ENCODE measurements at places on chromosomes 5 and 9.

- no peak for DNase-seq
These were observed 88.6 kb downstream of the SMIM23 start for GRCh38 chr5:171874234-171874633.

DNA sequence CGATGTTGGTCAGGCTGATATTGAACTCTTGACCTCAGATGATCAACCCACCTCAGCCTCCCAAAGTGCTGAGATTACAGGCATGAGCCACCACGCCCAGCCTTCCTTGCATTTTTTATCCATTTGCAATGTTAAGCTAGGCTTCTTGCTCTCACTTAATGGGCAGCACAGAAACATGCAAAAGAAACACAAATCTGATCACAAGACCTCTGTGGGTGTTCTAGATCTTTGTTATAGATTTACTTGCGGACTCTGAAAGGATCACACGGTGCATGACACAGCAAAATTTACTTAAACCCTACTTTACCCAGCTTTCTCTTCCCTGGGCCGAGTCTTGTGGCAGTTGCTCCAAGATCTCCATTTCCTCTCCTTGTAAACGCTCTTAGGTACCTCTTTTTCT, 71.3 kb downstream of the PSAT1 start:
- no peak for DNase-seq

- no peak for DNase-seq
These were observed 34.4 kb upstream of the PALM2AKAP2 start for GRCh38 chr9:109745335-109746283.

DNA sequence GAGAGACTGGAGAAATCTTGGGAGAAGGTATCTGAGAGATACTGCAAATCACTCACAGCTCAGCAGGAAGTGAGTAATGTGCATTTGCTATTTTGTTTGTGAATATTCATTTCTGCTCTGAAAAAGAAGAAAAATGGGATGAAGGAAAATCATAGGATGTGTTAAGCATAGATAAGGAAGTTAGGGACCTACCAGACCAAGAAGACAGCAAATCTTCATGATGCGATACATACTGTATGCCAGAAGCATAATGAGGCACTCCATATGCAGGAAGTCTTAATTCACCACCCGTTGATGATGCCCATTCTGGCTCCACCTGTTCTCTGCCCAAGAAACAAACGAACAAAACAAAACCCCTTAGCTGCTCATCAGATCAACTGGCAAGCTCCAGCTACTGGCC, 6.1 kb upstream of the DAPK1 start:
- no peak for DNase-seq

- DNase-seq, result no peak
These were observed 512.7 kb downstream of the SLCO4C1 start for GRCh38 chr5:101783241-101784013.

GRCh38 chr9:109743696-109744095, 36.3 kb upstream of the PALM2AKAP2 start:
- no peak for DNase-seq

- DNase-seq, result no peak
These were observed 8.8 kb downstream of the MSX2 start for GRCh38 chr5:174733091-174733690.

- DNase-seq, result peak; percentile 45
These were observed 122.9 kb upstream of the DAB2 start for GRCh38 chr5:39547553-39548154.

GRCh38 chr5:94501365-94501764, 117.0 kb downstream of the KIAA0825 start:
- no peak for DNase-seq

GRCh38 chr5:179858241-179858585, 404 bp downstream of the MRNIP start:
- peak; percentile 18 for DNase-seq

- DNase-seq, result no peak
These were observed 131.2 kb upstream of the PIK3R1 start for GRCh38 chr5:68084396-68084795.

GRCh38 chr5:39218482-39219402, 621 bp downstream of the FYB1 start:
- DNase-seq, result no peak

DNA sequence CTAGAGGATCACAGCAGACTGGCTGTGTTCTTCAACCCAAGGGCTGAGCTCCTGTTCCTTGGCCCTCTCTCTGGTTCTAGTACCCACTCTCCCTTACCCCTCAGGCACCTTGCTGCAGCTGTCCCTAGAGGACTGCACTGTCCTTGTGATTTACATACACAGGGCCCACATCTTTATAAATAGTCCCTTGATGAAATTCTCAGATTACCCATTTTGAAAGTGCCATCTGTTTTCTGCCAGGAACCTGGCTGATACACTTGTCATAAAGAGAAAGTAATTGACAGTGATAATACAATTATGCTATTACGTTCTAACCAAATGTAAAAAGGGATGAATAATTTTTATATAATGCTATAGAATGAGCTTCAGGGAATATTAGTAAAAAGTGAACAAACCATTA, 16.5 kb upstream of the SPARC start:
- no peak for DNase-seq

DNA sequence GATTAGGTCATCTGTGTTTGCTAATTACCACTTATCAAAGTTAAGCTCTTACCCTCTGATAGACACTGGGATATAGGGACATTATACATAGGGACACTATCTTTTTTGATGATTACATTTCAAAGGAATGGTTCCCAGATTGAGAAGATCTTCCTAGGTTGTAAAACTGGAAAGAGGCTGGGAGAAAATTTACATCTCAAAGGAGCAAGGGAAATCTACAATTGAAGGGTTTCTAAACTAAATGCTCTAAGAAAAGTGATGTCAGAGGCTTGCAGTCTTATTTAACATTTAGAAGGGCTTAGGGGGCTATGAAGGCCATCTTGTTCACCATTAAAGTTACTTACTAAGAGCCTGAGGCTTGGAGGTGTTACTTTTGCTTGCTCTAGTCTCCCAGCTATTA, 242.8 kb downstream of the PRR16 start:
- DNase-seq, result no peak

GRCh38 chr5:44664711-44665100, 144.0 kb upstream of the MRPS30 start:
- no peak for DNase-seq

DNA sequence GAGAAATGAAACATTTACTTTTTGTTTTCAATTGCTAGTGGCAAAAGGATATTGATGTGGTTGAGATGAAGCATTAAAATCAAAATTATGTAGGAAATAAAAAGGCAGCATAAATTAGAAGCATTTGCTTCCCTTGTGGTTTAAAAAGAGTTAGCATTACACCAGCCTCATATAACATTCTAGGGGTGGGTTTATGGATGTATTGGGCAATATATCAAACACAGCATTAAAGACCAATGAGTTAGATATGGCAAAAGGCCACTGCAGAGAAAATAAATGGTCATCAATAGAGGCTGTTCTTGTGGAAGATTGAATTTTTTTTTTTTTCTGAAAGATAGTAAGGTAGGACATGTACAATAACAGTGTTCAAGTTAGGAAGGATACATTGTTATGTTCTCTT, 473.0 kb downstream of the TLR4 start:
- DNase-seq, result no peak

GRCh38 chr5:159655757-159656409, 260.4 kb upstream of the ADRA1B start:
- DNase-seq, result no peak

DNA sequence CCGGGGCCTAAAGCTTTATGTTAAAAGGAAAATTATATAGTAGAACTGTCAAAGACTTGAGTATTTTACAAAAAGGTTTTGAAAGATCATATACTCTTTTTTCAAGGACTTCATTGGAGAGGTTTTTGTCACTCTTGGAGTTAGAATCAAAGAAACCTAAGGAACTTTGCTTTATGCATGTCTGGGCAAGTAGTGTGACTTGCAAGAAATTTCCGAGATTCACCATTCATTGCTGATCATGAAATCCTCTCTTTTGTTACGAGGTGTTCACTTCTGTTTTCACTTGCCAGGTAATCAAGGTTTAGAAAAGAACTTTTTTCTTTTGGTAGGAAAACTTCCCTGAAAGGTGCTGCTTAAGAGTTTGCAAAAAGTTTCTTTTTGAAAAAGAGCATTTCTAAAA, 64.8 kb downstream of the NUP214 start:
- no peak for DNase-seq

- peak; percentile 47 for DNase-seq
These were observed 7.6 kb downstream of the IFNB1 start for GRCh38 chr9:21070171-21070571.

DNA sequence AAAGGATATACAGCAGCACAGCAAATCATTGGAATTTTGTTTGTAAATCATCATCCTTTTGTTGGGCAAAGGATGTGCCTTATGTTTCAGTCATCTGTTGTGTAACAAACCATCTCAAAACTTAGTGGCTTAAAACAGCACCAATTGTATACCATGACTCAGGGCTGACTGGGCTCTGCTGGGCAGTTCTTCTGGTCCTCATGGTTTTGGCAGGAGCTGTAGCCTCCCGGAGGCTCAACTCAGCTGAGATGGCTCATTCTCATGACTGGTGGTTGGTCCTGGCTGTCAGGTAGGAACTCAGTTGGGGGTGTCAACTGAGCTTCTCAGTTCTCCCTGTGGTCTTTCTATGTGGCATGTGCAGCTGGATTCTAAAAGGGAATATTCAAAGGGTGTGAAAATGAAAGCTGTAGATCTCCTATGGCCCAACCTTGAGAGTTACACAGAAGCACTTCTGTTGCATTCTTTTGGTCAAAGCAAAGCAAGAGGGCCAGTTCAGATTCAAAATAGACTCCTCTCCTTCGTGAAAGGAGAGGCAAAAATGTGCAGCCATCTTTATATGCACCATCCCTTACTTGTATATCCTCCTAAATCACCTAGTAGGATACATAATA, 39.1 kb upstream of the CPEB4 start:
- DNase-seq, result no peak

- DNase-seq, result no peak
These were observed 10.5 kb upstream of the B4GALT1 start for GRCh38 chr9:33177639-33178038.

GRCh38 chr5:132261881-132262845, 4.7 kb downstream of the PDLIM4 start:
- DNase-seq, result peak; percentile 1

DNA sequence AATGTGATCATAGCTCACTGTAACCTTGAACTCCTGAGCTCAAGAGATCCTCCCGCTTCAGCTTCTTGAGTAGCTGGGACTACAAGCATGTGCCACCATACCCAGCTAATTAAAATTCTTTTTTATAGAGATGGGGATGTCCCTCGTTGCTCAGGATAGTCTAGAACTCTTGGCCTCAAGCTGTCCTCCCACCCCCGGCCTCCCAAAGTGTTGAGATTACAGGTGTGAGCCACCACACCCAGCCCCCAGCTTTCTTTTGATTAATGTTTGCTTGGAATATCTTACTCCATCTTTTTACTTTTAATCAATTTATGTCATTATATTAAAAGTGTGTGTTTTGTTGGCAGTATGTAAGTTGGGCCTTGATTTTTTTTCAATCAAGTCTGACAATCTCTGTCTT, 59.4 kb upstream of the EXOC3 start:
- DNase-seq, result no peak

GRCh38 chr9:341634-342421, 127.2 kb downstream of the DOCK8 start:
- DNase-seq, result no peak

- DNase-seq, result no peak
These were observed 84.8 kb downstream of the ADAMTS2 start for GRCh38 chr5:179260324-179261070.

DNA sequence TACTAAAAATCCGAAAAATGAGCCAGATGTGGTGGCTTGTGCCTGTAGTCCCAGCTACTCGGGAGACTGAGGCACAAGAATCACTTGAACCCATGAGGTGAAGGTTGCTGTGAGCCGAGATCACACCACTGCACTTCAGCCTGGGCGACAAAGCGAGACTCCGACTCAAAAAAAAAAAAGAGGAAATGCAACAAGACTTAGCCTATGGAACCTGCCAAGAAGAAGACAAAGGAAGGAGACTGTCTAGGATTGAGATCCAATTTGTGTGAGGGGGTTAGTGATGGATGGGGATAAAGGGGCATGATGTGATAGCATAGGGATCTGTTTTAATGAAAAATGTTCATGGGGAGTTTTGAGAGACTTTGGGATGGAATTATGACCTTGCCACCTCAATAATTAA, 72.9 kb downstream of the RAB24 start:
- DNase-seq, result no peak

- DNase-seq, result peak; percentile 72
These were observed 709 bp downstream of the WHRN start for GRCh38 chr9:114504341-114505186.

GRCh38 chr5:75021219-75021618, 31.1 kb downstream of the GCNT4 start:
- no peak for DNase-seq

- DNase-seq, result no peak
These were observed 567.4 kb downstream of the CCDC171 start for GRCh38 chr9:16120231-16120641.

GRCh38 chr9:77892171-77892570, 139.4 kb downstream of the GNAQ start:
- no peak for DNase-seq

DNA sequence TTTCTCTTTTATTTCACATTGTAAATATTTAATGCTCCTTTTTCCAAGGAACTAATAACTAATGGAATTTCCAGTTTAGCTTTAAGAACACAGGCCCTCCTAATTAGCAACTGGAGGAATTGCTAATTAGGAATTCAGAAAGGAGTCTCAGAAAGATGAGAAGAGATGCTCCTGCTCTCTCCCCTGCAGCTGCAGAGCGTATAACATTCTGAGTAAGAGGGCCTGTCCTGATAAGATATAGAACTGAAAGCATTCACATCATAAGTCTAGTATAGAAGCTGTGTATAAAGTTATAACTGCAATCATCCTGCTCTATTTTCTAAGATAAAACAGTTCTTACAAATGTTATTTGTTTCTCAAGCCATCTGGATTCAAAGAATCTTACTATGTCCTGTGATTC, 83.2 kb downstream of the DTWD2 start:
- no peak for DNase-seq

DNA sequence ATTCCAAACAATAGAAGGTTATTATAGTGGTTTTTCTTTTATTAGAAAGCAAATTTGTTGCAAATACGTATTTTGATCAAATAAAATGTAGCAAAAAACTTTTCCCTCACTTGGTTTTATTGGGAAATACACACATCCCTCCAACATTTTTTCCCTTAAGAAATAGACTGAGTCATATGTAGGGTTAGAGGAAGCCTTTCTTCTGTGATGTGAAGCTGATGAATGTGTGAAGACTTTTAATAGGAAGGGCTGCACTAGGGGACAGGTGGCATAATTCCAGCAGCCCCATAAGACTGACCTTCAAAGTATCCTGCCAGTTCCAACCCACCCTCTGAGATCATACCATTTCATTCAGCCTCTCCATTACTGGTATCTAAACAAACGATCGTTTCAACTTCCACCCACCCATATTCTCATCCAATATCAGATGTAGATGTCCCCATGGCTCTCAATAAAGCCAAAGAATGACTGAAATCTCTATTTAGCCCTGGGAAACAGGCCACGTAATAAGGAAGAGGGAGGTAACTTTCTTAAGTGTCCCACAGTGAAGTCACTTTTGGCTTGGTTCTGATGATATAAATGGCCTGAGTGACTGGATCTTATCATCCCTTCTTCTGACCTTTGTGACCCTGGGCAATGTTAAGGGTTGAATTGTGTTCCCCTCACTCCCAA, 64.7 kb upstream of the LPAR1 start:
- no peak for DNase-seq

Data from endothelial cell (in vitro differentiated cells).